ENCODE measurements at places on chromosomes 13 and 19.
A peak's percentile ranks its signal among the peaks of the same experiment; 100 is the strongest.

DNA sequence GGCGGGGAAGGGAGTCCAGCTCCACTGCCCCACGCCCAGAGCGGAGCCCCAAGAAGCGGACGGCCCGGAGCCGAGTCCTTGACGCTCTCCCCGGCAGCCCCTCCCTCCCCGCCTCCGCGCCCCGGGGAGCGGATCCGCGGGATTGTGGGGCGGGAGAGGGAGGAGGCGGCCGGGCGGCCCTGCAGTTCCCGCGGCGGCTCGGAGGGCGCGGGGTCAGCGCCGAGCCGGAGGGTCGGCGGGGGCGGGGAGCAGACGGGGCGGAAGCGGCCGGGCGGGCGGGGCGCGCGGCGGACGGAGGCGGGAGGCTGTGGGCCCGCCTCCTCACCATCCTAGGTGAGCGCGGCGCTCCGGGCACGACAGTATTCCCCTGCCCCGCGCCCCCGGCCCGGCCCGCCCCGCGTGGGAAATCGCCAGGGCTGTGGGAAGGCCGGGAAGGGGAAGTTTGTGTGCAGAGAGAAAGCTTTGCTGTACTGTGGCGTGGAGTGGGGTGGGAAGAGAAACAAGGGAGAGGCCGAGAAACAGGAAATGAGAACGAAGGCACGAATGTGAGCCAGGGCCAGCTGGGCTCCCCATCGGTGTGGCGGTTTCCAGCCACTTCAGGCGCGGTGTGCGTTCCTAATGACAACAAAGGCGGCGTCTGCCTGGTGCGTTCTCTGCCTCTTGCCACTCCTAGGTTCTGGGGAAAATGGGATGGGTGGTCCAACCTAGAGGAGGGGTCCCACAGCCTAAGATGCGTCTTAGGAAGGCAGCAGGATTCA is 1.3 kb upstream of the KLF12 start:
- peak; percentile 67 for DNase-seq

DNA sequence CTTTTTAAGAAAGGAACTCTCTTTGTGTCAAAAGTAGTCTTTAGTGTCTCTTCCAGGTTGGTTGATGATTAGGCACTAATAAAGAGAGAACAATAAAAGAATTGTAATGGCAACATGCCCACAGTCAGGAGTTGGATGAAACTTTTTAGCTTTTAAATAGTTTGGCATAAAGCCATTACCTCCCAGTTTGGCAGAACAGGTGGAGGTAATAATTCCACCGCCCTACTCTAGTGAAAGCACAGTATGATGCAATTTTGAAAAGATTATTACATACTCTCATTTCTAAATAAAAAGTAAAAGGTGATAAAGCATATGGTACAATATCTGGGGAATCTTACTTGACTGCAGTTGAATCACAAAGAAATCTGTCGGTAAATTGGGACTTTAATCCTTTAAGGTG is 497.6 kb downstream of the SUCLA2 start:
- DNase-seq = no peak

DNA sequence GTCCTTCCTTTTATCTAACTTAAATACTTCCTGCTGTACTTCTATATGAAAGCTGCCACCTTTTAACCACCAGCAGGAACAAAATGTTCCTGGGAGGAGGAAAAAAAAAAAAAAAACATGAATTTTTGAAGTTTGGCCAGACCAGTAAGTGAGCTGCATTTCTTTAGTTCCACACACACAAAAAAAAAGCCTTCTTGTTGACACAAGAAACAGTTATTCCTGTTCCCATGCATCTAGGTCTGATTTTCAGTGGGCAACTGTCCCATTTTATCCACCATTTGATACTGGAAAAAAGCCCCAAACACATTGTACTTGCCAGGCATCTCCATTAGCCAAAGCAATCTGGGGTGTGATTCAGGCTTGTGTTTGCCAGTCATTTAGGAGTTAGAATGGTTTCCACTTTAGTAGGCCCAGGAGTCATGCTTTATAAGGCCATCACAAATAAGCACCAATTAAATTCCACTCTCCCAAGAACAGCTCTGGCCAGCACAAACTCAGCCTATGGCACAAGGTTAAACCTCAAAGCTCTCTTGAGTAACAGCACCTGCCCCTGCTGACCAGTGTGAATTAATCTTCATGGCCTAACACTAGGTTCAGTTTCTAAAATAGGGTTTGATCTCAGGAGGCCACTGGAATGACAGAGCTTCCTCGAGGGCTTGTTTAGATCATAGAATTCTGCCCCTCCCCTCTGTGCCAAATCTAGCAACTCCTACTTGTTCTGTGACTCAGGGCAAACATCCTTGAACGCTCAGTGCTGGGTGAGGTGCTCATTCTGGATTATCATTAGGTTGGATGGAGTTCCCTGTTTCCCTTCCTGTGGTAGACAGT is 67.1 kb downstream of the NUFIP1 start:
- DNase-seq = no peak

DNA sequence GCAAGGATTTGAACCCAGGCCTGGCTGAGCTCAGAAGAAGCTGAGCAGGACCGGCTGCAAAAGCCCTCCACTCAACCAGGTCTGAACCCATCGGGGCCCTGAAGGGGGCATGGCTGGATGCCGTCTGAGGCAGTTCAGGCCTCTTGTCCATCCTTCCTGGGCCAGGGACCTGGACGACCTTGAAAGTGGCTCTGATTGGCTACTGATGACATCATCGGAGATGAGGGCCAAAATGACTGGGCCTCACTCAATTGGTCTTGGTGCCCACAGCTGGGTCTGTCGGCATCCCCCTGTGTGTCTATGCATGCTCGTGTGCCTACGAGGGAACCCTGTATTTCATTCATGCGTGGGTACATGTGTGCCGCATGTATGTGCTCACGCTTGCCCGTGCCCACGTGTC is 71.8 kb downstream of the PTPRS start:
- DNase-seq = no peak

GRCh38 chr19:4768934-4769777 is 22.4 kb upstream of the FEM1A start:
- DNase-seq = peak; percentile 80

DNA sequence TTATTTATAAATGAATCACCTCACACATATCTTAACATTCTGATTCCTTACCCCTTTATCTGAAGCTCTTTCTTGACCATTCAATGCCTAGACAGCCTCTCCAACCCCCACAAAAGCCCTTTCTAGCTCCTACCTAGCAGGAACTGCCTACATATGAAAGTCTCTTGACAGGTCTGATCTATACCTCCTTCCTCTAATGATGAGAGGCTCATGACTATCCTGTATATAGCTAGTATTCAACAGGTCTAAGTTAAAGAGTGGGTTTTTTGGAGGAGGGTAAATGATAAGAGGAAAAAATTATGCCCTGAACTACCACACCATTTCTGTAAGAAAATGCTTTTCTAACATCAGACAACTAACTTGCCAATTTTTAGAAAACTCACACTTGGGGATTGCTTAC is 47.0 kb downstream of the RBM26 start:
- DNase-seq = no peak

DNA sequence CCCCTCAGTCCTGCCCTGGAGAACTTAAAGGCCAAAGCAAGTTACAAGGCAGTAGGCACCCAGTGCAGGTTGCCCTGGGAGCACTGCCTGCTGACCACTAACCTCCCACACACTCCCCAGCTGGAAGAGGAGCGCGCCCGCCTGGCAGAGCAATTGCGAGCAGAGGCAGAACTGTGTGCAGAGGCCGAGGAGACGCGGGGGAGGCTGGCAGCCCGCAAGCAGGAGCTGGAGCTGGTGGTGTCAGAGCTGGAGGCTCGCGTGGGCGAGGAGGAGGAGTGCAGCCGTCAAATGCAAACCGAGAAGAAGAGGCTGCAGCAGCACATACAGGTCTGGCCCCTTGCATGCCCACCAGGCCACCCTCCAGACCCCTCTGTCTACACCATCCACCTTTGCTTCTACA is 61.1 kb downstream of the KCNC3 start:
- DNase-seq = no peak

- no peak for DNase-seq
These were observed 43.7 kb upstream of the ZNF599 start for GRCh38 chr19:34816708-34817107.

DNA sequence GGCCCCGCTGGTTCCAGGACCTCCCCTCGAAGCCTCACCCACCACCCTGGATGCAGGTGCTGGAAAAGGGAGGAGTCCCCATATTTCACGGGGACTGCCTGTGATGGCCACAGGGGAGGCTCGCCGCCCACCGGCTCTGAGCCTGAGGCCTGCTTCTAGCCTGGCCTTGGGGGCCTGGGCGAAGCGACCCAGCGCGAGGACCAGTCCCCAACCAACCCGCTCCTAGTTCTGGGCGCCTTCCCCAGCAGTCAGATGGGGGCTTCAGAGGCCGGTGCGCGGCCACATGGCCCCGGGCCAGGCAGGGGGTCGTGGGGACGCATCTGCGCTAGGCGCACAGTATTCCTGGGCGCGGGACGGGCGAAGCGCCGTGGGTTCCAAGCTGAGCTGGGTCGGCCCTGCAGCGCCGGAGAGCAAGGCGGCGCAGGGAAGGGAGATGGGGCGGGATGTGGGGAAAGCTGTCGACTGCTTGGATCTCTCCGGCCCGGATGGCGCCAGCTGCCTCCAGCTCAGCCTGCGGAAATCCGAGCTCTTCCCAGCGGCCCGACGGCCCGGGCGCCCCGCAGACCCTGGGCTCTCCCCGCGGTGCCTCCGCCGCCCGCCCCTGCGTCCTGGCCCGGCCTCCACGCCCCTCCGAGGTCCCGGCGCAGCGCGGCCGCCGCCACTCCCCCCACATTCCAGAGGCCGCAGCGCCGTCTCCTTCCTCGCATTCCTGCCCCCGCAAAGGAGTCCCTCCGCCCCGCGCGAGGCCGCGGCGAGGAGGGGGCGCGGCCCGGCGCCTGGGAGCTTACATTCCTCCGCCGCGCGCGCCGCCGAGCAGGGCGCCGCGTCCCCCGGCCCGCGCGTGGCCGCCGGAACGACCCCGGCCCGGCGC is at the start of gene WTIP:
TSS of gene WTIP (plus strand) at position 788 of the 871 bp plus-strand sequence. CDS start 217 bp downstream, outside the sequence.
- DNase-seq = no peak

GRCh38 chr19:42366673-42367072 is 23.4 kb downstream of the CNFN start:
- no peak for DNase-seq

DNA sequence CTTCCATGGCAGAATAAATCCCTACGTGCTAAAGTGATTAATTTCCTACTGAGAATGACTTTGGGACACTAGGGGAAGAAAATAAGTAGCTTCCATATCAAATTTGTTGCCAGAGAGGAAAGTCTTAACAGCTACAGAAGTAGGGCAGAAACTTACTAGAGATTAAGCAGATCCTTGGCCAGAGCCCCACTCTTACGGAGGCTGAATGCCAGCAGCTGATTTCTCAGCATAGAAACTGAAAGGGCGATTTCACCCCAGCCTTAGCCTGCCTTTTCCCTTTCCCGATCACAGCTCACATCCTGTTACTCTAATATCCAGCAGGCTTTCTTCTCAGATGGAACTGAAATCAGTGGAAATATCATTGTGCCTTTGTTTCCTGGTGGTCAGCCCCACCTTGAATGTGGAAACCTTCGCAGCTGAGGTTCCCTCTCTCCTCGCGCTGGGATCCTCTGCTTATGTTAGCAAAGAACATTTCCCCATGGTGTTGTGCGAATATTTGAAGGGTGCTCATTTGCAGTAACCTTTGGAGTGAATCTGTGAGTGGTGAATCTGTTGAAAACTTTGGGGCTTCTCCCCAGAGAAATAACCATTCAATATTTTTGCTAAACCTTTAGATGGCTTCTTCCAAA is 8.4 kb downstream of the FAM124A start:
- DNase-seq = no peak

GRCh38 chr13:77299587-77299986 is 27.3 kb downstream of the MYCBP2 start:
- no peak for DNase-seq

- no peak for DNase-seq
These were observed 16.3 kb downstream of the PIAS4 start for GRCh38 chr19:4023600-4024398.

GRCh38 chr13:38980750-38981078 is 9.9 kb downstream of the STOML3 start:
- no peak for DNase-seq

GRCh38 chr19:6697291-6697690 is 23.2 kb downstream of the C3 start:
- no peak for DNase-seq

GRCh38 chr19:41997121-41997850 is 3.3 kb upstream of the ATP1A3 start:
- DNase-seq = peak; percentile 53

- DNase-seq = no peak
These were observed 29.4 kb downstream of the ERCC5 start for GRCh38 chr13:102875256-102875655.

DNA sequence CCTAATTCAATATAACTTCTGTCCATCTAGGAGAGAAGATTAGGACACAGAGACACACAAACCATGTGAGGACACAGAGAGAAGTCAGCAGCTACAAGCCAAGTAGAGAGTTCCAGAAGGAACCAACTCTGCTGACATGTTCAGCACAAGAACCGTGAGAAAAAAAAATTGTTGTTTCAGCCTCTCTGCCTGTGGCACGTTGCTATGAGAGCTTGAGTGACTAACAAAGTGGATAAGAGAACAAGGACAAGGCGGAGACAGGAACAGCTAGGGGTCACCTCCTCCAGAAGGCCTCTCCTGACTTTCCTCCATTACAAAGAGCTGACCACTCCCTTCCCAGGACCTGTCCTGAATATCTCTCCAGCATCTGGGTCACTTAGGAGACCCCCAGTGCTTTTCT is 5.6 kb upstream of the SIGLEC12 start:
- DNase-seq = no peak

DNA sequence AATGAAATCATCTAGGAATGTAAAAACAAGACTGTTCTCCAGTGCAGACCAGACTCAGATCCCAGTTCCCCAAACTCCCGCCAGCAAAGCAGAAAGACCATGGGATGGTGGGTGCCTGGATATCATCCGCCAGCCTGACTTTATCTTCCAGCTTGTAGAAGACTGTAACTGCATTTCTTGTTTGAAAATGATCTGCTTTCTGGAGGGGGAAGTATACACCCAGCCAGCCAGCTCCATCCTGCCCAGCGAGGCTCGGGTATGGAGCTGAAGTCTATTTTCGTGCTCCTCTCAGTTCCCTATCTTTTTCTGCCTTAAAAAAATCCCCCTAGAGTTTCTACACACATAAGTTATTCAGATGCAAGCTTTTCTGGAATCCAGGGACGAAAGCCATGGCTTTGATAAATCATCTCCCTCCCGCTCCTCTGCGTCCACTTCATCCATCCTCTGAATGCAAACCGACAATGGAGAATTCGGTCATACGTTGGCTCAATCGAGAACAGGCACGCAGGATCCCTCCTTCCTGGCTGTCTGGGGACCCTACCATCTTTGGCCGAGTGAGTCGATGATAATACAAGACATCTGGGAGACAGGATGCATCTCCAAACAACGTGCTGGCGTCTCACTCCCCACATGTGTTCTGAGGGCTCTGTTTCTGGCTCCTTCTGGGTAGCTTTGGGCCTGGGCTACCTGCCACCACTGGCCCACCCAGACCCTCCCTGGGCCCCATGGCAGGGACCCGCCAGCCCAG is 31.2 kb downstream of the CEBPG start:
- no peak for DNase-seq

DNA sequence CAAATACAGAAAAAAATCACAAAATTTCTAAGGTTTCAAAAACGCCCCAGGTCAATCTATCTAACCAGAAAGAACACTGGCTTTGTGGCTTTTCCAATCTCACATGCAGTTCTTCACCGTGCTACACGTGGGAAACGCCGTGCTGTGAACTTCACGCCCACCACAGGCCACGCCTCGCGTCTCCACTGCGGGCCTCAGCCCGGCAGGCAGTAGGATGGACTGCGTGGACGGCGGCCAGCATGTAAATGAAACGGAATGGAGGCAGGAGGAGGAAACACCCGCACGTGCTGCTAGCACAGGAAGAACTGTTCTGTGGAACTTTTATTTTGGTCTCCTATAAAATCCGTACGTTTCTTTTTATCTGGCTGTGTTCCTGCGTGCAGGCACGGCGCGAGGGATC is 23.8 kb downstream of the ZNF787 start:
- no peak for DNase-seq

Data from stimulated activated CD4-positive, alpha-beta T cell treated with anti-CD3 and anti-CD28 coated beads, Interleukin-2, amount 100 ng/mL, for 24 hours (primary cell).